Activated naive CD4-positive, alpha-beta T cell (primary cell): ENCODE measurements at places on chromosomes 7 and 10.

DNA sequence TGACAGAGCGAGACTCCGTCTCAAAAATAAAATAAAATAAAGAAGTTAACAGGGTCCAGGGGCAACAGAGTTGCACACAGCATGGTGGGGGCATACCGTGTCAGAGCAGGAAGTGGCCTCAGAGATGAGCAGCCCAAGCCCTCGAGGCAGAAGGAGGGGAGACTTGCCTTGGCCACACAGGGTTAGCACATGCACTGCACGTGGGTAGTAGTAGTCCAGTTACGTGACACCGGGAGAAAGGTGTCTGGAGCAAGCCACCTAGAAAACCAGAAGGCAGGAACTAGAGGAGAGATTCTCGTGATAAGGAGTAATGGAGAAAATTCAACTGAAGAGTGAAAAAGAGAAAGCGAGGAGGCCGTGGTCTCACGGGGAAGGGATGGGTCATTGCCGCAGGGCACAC lies 9.8 kb upstream of the DENND2A start:
- DNase-seq: no peak

DNA sequence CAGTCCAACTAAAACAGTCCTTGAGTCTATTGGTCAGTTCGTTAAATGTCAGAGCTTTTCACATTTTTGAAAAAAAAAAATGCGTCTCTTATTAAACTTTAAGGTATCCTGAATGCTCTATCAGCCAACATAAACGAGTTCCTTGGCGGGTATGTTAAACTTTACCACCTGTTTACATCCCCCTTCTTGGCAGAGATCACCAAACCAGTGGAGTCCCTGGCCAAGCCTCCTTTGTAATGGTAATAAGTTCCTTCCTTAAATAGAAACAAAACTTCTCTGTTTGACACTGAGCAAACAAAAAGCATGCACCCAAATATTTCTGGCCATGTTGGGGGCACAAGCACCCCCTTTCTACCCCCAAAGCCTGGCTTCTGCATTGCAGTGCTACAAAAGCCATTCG lies 3.2 kb downstream of the TRIL start:
- DNase-seq: no peak

GRCh38 chr10:91930939-91931338 lies 7.4 kb downstream of the BTAF1 start:
- no peak for DNase-seq

DNA sequence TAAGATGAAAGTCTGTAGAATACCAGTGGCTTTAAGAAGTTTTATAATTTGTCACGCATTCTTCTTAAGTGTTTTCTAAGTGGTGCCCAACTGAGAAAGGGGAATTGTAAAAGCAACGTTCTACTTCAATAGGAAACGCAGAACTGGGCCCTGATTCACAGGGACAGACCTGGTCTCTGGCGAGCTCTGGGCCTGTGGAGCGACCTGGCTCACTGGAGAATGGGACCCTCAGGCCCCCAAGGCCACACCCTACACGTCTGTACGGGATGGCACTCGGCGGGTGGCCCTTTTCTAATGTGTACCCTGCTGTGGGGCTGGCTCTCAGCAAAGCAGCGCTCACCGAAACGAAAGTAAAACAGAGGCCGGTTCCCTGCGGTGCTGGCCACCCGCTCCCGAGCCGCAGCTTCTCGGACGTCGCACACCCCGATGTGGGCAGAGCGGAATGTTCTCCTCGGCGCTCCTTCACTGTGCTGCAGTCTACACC lies 205.0 kb downstream of the DIP2C start:
- no peak for DNase-seq

DNA sequence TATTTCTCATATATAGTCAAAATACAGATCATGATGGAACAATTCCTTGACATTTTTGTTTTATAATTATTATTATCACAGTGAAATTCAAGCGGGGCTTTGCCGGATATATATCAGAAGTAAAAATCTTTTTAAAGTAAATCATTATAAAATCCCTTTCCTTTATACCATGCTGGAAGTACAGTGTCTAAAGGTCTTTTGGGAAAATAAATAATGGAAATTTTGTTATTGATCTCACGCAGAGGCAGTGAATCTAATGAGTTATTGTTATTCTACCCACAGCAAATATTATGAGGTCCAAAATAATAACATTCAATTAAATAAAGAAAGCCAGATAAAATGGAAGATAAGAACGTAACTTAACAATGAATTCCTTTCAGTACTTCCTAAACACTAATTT lies 33.8 kb downstream of the GFRA1 start:
- no peak for DNase-seq

- DNase-seq: no peak
Measured at GRCh38 chr7:156969972-156970420, 20.5 kb downstream of the NOM1 start.

- DNase-seq: no peak
Measured at GRCh38 chr10:2851566-2851965, 215.8 kb upstream of the PFKP start.

- DNase-seq: no peak
Measured at GRCh38 chr7:155283565-155284194, 14.0 kb upstream of the INSIG1 start.

DNA sequence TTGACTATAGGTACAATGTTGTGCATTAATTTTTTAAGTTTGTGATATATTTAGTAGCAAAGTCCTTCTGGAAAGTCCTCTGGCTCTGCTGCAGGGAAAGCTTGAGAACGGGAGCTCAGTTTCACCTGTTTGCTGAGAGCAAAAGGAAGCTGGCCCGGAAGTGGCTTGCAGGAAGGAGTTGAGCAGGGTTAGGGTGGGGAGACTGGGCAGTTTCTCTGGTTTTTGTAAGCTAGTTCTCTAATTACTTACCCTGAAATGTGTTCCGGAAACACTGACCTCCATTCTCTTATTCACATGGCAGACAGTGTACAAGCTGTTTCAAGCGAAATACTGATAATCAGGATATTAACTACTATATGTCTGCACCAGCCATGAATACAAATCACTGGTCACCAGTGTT lies 22.3 kb downstream of the MAP3K8 start:
- no peak for DNase-seq

- DNase-seq: no peak
Measured at GRCh38 chr10:71801361-71801760, 28.0 kb upstream of the VSIR start.

- no peak for DNase-seq
Measured at GRCh38 chr10:78199759-78200158, 166.1 kb downstream of the RPS24 start.

- DNase-seq: no peak
Measured at GRCh38 chr7:116235380-116235779, 25.0 kb downstream of the TES start.

GRCh38 chr10:94351089-94351488 lies 11.7 kb downstream of the NOC3L start:
- DNase-seq: no peak

- DNase-seq: no peak
Measured at GRCh38 chr7:25653384-25653783, 425.1 kb upstream of the NPVF start.

- DNase-seq: no peak
Measured at GRCh38 chr10:91521439-91521838, 111.3 kb downstream of the HECTD2 start.

DNA sequence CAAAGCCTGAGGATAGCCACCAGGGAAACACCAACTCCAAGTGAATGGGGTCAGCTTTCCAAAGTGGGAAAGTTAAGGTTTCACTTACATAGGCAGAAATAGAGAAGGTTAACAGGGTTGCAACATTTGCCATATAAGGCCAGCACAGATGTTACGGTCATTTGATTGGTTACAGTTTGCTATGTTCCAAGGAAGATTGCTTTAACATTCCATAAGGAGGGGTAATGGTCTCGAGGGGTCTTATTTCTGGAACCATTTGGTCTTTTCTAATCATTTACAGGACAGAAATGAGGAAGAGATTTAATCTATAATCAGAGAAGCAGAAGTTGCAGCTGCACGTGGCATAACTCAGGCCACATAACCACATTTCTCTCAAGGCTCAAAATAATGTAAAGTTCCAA lies 679.4 kb upstream of the C7orf33 start:
- DNase-seq: no peak

GRCh38 chr7:1704811-1705738 lies 35.0 kb downstream of the ELFN1 start:
- DNase-seq: no peak

- no peak for DNase-seq
Measured at GRCh38 chr7:101666741-101667140, 37.6 kb upstream of the MYL10 start.

DNA sequence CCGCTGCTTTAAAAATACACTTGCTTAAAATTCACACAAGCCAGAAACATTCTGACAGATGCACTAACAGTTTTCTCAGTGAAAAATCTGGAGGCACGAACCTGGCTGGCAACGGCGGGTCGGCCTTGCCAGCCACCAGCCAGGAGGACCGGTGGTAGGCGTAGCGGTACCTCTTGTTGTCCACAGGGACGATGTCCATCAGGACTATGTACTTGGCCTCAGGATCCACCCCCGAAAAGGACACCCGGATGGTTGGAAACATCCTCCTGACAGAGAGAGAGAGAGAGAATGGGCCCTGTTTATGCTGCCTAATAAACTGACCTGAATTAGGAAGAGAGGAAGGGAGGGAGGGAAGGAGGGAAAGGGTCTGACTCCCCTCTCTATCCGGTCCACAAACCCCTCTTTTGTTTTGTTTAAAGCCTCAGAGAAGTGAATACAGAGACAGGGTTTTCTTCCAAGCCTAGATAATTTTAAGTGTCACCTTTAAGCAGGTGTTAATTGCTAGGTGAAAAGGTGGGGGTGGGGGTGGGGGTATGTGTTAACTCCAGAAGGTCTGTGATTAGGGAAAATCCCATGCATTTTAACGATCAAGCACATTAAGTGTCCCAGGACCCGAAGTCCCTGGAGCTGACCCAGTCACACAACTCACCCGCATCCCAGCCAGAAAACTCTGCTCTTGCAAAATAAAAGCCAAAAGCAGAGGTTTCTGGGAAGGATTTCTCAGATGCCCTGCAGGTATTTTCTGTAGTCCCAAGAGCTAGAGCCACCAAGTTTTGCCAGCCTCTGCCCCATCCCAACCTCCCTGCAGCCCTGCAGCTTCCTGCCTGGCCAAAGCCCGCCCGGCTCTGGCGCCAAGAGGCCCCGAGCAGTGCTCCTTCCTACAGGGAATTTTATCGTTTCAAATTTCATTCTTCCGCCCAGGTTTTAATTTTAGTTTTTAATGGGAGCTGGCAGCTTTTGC lies 5.0 kb downstream of the TBX20 start:
- DNase-seq: no peak

DNA sequence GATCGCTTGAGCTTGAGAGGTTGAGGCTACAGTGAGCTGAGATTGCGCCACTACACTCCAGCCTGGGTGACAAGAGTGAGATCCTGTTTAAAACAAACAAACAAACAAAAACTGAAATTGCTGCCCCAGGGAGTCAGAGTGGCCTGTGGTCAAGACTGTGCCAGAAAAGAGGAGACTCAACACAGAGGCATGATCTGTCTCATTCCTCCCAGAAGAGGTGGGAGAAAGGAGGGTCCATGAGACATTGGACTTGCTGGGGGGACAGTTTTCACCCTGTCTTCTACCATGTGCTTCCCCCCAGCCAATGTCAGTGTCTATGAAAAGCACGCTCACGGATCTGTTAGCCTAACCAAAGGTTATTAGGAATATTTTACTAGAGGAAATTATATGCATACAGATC lies 3.2 kb downstream of the ZNF853 start:
- no peak for DNase-seq

DNA sequence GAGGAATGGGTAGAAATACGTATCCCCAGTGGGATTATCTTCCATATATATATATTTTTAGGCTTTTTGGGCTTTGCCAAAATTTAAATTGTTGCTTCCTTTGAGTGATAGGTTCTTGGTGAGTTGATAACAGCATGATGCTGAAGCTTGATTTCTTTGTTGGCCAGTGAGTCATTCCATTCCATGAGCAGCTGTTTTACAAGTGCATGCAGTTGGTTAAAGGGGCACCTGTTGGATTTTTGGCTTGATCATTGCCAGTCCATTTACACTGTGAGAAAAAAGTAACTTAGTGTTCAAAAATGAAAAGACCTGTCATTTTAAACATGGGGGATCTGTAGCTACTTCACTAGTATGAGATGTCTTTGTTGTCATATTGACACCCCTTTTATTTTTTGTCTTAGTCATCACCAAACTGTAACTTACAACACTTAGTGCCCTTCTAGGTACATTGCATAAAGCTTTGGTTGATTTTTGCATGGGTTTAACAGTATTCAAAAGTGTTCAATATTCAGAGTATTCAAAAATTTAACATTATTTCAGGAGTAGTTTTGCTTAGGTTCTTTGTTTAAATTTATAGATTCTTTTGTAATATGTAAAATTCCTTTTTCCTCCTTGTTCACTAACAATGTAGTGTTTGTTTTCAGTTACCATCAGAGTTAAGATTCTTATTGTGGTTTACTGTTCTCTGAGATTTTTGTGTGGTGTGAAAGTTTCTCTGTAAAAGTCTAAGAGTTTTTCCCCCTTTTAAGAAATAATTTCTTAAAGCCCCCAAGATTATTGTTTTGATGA lies 8.8 kb downstream of the AKAP9 start:
- no peak for DNase-seq

- no peak for DNase-seq
Measured at GRCh38 chr7:157932498-157933218, 595.9 kb downstream of the DNAJB6 start.

DNA sequence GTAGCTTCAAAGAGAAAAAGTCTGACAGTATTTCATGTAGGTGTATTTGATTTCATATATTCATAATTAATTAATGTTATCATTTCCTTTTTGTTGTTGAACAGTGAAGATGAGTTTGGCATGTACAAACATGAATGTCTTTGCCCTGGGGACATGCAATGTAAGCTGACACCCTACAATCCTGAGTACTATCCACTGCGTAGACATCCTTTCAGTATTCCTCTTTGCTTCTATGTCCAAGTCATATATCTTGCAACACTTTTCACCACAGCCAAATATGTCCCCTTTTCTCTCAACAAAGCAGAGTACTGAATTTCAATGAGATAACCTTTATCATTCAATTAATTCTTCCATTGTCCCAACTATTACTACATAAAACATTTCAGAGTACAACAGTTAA lies 93.6 kb downstream of the GPR37 start:
- no peak for DNase-seq

- DNase-seq: no peak
Measured at GRCh38 chr7:641269-641671, 85.2 kb upstream of the DNAAF5 start.

- DNase-seq: no peak
Measured at GRCh38 chr7:111750878-111751277, 188.6 kb upstream of the IMMP2L start.
